SK-N-SH (cell line): ENCODE measurements at places on chromosomes 12 and 14.

DNA sequence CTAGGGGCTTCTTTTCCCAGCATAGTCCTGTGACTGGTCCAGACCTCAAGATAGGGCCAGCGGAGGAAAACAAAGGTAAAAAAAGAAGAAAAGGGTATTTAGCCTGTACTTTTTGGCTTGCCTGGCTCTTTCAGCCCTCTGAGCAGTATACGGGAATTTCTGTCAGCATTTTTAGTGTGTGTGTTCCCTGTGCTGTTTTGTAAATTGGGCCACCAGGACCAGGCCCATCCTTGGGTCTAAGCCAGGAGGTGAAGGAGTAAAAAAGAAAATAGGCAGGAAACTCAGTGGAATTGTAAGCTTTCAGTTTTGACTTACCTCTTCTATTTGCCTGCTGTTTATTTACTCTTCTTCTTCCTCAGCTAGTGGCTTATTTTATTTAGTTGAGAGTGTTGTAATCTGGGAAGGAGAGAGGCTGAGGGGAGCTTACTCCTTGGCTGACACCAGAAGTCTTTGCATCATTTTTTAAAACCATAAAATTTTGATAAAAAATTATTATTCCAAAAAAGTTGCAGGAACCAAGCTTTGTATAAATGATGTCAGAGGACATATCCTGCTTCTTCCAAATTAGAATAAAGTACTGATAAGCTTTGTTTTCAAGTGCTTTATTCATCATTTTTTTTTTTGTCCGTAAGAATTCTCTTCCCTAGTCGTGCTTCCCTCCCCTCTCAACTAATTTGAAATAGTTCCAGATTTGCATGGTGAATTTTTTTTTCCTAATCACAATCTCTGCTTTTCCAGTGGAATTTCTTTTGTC lies 63.7 kb downstream of the DIP2B start:
- no peak for DNase-seq

DNA sequence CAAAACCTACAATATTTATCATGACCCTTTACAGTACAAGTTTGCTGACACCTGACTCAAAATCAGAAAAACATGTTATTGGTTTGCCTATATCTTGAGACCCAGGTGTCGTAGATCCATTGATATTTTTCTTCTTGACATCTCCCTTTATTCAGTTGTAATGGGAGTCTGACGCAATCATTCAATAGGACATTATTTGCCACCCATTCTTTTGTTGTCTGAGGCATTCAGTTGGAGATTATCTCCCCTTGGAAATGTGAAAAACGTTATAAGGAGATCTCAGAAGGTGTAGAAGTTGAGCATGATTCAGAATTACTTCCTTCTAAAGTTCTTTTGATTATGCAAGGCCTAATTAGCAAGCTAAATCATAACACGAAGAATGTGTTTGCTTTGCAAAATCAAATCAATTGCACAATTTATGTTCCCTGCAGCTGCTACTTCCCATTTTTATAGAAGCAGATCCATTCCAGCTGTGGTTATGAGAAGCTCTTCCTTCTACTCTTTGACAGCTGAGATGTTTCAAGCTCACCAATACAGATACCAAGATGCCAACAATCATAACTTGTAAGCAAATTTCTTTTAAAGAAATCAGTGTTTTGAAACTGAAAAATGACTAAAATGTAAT lies 228.2 kb upstream of the SYT1 start:
- DNase-seq: no peak

DNA sequence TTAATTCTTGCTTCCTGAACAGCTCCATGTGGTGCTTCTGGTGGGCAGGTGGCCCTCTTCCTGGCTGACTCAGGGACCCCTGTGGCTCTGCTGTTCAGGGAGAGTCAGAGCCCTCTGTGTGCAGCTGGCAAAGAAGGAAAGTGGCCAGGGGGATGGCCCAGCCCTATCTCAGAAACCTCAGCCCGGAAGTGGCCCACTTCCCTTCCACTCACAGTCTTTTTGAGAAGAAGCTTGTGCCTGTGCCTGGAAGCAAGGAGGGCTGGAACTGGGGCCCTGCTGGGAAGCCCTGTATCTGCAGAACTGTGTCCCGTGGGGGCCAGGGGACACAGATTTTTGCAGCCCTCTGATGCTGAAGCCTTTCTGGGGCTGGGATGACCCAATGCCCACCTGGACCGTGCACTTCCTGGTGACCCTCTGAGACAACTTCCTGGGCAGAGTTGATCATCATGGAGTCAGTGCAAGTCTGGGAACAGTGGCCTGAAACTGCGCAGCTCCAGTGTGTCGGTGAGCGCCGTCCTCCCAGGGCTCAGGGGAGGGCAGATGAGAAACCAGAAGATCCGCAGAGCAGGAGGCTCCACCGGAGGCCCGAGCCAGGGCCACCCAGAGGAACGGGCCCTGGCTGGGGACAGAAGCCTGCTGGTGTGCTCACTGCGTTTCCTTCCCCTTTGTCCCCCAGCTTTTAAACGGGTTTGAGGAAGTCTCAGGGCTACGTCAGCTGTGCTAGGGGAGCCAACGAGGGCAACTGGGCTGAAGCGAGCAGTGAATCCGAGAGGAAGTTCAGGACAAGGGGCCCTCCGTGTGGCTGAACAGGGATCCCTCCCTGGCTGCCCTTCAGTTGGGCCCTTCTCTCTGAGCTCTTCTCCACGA lies 217.4 kb upstream of the RTL1 start:
- DNase-seq: peak; percentile 27

DNA sequence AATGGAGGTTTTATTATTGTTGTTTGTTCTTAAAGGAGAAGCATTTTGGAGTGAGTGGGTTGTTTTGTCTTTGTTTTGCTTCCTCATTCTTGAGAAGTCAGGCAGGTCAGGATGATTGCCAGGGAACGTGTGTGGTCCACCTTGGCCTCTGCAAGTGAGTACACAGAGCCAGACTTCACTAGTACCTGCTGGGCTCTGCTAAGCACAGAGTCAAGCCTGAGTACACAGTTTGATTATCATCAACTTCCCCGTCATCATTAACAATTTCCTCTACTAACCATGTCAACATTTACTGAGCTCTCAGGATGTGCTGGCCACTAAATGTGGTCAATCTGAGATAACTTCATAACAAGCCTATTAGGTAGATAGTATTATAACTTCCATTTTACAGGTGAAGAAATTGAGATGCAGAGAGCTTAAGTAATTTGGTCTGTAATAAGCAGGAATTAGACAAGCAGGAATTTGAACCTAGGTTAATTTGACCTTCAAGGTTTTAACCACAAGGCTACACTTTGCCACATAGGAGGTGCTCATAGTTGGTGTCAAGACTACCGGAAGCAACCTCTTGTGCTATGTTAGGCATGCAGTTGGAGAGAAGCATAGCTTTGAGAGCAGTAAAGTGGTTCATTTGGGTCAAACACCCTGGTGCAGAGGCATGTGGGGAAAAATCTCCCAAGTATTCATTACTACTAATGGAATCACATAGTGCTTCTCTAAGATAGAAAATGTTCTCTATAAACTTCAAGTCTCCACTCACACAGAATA lies 178.3 kb downstream of the NUAK1 start:
- DNase-seq: no peak

- no peak for DNase-seq
Observed at GRCh38 chr14:22213120-22213519, 375.9 kb downstream of the DAD1 start.

DNA sequence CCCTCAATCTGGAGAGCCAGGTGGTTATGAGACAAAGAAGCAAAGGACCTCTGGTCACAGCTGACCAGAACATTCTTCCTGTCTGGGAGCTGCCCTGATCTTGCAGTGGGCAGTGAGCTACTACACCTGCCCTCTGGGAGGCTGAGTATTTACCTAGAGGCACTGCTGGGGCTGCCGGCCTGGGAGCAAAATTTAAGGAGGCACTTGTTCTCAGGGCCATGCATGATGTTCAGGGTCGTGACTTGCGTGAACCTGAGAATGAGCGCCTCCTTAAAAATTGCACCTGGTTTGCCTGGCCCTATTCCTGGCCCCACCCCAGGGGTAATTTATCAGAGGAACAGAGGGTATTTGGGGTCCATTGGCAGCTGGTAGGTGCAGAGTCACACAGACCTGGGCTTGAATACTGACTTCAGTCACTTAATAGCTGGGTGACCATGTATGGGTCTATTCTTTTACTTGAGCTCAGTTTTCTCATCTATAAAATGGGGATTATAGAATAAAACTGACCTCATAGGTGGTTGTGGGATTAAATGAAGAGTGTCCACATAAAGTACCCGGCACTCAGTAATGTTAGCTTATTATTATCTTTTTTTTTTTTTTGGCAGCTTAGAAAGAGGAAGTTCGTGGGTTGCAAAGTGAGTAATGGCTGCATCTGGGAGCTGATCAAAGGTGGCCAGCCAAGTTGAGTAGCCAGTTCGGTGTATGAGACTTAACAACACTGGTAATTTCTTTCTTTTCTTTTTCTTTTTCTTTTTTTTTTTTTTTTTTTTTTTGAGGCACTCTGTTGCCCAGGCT lies 107.4 kb upstream of the MED13L start:
- no peak for DNase-seq

DNA sequence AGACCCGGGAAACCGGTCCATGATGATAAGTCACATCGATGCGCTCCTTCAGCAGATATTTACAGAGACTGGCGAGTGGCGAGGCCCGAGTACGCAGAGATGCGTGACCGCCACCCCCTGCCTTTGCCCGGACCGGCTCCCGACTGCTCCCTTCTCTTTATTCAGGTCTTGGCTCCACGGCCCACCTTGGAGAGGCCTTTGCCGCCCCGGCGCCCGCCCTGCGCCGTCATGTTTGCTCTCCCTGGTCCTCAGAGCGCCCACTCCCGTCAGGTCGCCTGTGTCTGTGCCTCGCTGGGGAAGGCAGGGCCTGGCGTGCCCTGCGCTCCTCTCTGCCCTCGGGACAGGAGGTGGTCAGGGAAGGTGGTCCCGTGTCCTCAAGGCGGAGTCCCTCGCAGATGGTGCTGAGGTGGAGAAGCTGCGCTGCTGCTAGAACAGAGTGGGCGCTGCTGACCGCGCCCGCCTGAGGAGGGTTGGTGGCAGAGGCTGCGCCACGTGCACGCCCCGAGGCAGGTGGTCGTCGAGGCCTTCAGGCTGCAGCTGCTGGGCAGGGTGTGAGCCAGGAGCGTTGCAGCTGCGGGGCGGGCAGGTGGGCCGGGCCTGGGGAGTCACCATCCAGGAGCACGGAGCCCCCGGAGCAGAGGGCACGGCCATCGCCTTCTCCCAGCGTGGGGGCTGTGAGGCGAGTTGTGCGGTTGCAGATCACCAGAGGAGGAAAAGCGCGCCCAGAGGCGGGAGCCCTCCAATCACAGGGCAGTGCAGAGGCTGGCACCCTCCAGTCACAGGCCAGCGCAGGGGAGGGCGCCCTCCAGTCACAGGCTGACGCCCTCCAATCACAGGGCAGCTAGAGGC lies 27.2 kb downstream of the DDX51 start:
- no peak for DNase-seq

DNA sequence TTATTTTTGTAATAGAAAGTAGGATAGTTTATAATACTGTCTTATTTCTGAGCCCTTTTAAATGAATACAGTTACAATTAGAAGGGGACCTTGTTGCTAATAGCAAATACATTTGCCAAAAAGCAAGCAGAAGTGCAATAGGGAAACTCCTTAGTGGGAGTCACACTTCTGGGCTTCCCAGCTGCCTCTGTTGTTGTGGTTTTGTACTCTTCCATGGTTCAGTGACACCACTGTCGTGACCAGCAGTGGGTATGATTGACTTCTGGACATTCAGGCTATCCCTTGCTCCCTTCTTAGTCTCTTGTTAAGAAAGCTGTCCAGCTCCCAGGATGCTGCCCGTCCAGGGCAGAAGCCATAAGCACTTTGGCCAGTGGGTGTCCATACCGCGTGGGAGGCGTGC lies 22.6 kb downstream of the TCTN1 start:
- DNase-seq: no peak

DNA sequence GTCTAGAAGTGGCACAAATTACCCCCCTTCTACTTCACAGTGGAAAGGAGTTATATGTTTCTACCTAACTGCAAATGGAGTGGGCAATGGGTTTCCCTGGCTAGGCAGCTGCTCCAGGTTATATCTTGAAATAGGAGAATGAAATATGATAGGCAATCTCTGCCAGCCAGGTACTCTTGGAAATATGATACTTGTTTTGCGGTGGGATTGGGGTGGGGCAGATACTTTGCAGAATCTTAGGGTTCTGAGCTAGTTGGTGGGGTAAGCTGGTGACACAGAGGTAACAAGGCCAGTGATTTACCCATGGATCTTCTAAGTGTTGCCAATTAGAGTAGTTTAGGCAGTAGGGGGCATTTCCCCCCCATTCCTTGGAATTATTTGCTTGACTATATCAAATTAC lies 140.1 kb downstream of the ATP23 start:
- no peak for DNase-seq
